ENCODE measurements at places on chromosomes 4 and X.

- DNase-seq = no peak
Observed at GRCh38 chrX:47146121-47146935, 1.3 kb downstream of the RBM10 start.

DNA sequence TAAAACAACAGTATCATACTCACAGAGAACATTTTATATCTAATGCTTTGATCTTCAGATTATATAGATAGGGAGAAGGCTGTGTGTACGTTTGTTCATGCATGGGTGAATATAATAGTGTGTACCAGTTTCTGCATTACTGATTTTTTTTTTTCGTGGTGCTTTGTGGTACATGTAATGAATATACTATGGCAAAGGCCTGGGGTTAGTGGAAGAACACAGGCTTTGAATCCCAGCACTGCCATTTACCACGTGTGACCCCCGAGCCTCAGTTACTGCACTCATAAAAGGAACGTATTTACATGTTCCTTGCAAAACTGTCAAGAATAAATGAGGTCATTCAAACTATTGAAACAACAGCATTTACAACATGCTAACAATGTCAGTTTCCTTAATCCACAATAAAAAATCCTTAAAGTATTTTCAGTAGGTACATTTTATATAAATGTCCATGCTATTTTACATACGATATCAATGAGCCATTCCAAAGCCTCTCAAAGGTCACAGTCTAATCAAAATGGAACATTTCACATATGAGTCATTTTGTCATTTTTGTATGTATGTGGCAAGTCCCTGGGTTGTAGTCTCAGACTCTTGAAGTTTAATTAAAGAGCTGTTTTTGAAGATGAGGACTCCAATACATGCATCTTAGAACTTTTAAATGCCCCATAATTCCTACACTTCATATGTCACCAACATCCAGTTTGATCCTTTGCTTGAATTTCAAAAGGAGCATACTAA, 242.8 kb downstream of the PPP3CA start:
- no peak for DNase-seq

DNA sequence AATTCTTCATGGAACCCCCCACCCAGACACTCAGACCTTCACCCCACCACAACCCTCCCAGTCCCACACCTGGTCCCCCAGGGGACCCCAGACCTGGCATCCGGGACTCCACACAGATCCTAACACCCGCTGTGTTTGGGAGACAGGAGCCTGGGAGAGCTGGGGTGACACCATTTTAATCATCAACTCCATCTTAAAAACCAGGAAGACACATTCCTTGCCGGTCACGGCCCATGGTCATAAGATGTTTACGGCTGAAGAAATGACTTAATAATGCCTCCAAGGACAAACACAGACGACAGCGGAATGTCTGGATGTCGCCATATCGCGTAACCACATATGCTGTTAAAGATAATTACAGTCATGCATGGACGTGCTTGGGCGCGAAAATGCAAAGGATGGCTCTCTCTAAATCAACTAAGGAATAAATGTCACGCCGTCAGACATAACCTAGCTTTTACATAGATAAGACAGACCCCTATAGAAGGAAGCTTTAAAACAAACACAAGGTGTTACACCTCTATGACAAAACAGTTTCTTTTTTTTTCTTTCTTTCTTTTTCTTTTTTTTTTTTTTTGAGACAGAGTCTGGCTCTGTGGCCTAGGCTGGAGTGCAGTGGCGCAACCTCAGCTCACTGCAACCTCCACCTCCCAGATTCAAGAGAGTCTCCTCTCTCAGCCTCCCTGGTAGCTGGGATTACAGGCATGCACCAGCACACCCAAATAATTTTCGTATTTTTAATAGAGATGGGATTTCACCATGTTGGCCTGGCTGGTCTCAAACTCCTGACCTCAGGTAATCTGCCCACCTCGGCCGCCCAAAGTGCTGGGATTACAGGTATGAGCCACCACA, 2.1 kb upstream of the DHRSX start:
- DNase-seq = no peak

GRCh38 chr4:150315691-150316090, 237.4 kb downstream of the DCLK2 start:
- DNase-seq = no peak

- no peak for DNase-seq
Observed at GRCh38 chr4:24975510-24975909, 55.2 kb downstream of the LGI2 start.

GRCh38 chrX:139739138-139739537, 31.2 kb upstream of the MCF2 start:
- DNase-seq = no peak

DNA sequence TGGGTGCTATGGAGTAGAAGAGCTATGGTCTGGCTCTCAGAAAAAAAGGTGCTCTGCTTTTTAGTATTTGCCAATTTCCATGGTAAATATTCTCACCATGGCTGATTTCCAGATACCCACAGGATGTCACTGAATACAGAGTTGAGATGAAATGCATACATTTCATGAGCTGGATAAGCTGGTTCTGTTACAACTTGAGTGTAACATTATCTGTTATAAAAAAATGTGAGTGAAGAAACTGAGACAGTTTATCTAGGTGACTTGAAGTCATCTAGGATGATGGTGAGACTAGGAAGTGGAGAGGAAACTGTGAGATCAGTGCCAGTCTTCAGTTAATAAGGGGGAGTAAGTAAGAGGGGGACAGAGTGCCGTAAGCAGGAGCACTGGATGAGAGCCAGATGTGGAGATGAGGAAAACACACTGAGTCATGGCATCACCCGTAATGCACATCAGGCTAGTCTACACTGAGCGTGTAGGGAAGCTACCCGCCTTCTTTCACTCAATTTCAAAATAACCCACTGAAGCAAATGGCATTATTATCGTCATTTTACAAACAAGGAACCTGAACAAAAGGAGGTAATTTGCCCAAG, 5.0 kb downstream of the HPSE start:
- DNase-seq = no peak

- no peak for DNase-seq
Observed at GRCh38 chr4:158704274-158704673, 18.9 kb downstream of the PPID start.

- DNase-seq = no peak
Observed at GRCh38 chr4:48255072-48255958, 14.3 kb downstream of the TEC start.

DNA sequence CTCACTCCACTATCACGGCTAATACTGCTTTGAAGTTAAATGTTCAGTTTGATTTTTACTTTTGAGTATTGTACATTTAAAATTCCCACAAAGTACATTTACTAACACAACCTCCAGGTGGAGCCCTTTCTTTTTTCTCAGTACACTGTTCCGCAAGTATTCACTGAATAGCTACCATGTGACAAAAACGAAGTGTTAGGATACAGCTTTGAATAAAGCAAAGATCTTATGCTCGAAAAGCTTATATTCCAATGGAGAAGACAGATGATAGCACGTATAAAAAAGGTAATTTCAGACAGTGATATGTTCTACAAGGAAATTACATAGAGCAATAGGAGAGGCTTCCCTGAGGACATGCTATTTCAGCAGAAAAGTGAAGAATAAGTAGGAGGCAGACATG, 60.7 kb upstream of the ABCG2 start:
- DNase-seq = peak; percentile 39

DNA sequence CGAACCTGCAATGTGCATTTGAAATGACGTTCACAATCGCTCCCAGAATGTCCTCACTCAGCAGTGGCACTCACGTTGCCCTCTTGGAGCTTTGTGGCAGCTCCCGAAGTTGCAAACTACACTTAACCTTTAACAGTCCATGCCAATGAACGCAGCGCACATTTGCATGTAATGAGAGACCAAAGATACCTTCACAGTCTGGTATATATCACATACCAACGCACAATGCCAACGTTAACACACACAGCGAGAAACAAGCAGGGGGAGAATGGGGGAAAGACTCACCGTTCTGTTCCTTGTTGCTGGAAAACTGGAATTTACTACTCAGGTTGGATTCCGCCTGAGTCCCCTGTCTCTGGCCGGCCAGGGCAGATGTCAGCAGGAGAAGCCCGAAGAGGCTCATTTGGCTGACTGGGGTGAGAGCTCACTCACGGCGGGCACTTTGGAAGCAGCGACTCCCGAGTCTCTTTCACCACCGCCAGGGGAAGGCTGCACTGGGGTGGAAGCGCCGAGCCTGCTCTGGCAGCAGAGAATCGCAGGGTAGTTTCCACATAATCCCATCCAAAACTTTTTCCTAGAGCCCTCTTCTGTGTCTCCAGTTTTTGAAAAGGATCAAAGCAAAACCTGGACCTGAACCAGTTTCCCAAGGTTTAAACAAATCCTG, 966 bp downstream of the PDGFC start:
- DNase-seq = peak; percentile 61

DNA sequence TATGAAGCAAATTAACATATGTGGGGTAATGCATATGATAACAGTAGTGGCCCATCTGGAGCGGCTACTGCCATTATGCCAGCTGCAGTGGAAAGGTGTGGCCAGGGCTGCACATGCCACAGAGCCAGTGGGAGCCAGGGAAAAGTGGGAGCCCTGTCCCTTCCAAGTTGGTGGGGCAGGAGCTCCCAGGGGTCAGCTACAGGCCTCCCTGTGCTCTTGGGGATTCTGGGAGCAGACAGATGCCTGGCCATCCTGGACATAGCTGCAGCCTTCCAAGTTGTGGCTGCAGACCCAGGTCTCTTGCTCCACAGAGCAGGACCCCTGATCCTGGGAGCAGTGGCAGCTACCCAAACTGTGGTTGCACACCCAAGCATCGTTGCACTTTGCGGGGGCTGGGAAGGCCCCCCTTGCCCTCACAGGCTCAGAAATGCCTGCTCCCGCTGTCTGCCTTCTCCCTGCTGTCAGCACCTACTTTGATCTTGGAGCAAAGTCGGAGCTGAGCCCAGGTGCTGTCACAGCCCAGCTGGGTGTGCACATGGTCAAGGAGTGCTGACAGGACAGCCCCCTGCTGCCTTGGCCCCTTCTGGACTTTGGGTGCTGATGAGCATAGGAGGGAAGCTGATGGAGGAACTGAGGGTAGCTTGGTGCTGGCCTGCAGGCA, 67.8 kb downstream of the NAA11 start:
- DNase-seq = no peak

- no peak for DNase-seq
Observed at GRCh38 chrX:95059909-95060308, 1385.9 kb downstream of the FAM133A start.

DNA sequence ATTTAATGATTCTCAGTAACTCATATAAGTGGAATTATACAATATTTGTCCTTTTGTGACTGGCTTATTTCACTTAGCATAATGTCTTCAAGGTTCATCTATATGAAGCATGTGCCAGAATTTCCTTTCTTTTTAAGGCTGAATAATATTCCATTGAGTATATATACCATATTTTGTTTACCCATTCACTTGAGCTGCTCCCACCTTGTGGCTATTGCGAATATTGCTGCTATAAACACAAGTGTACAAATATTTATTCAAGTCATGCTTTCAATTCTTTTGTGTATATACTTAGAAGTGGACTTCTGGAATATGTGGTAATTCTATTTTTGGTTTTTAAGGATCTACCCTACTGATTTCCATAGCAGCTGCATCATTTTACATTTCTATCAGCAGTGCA, 219.1 kb downstream of the MID1 start:
- no peak for DNase-seq

- no peak for DNase-seq
Observed at GRCh38 chr4:105808030-105808749, 87.1 kb upstream of the NPNT start.

DNA sequence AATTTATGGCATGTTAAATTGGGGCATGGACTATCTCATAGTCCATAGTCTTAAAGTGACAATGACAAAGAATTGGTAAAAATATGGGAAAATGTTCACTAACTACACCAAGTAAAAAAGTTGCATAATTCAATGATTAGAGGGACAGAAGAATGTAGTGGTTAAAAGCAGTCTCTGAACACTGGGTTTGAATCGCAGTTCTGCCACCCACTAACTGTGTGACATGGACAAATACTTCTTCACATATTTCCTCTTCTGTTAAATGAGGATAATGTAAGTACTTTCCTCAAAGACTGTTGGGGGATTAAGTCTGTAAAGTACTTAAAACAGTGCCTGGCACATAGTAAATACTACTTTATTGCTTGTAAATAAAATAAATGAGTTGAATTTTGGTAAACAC, 15.3 kb downstream of the COQ2 start:
- DNase-seq = no peak

DNA sequence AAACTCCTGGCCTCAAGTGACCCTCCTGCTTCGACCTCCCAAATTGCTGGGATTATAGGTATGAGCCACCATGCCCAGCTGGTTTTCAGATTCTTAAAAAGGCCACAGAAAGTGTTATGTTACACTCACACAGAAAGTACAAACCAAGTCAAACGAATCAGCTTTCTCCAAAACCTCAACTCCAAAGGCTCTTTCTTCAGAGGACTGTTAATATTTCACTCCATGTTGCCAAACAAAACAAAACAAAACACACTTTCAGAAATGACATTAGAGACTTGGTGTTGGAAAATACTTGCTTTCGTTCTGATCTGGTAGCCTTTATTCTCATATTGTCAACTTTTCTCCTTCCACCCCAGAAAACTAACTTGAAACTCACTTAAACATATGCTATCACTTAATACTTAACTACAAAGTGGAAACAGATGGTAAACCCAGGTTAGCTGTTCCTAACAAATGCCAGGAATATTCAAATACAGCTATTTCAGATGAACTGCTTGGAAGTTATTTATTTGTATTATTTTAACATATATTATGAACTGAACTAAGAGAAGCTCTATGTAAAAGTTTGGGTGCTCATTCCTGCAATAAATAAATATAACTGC, 34.7 kb downstream of the RLIM start:
- DNase-seq = no peak

- no peak for DNase-seq
Observed at GRCh38 chrX:111634823-111635729, 45.9 kb upstream of the ALG13 start.

DNA sequence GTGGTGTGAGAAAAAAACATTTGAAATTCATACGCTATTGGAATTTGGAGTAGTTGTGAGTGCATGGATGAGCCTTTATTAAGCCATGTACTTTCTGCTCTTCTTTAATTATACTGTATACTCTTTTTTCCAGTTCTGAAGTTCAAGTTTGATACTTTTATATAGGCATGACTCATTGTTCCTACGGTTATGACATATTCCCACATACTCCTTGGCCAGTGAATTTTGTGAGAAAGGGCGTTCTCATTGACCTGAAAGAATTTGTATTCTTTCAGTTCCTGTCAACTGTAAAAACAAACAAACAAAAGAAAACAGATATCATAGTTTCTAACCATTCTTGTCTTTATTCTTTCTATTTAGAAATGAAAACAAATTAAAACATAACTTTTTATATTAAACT, 407.3 kb downstream of the MAPK10 start:
- DNase-seq = no peak

DNA sequence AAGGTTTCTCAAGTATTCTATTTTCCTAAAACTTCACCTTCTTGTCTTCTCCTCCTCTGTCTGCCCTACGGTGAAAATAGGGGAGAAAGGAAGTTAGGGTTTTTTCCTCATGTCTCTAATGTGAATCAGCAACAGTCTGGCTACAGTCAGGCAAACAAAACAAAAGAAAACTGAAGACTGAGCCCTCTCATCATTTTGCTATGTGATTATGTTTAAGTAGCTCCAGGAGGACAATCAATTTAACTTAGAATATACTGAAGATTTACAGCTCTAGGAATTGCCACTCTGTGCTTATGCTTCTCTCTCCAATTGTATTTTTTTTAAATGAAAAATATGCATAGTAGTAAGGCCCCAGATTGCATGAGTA, 316.2 kb downstream of the GPAT3 start:
- no peak for DNase-seq
